ENCODE measurements at places on chromosomes 13 and 19.

DNA sequence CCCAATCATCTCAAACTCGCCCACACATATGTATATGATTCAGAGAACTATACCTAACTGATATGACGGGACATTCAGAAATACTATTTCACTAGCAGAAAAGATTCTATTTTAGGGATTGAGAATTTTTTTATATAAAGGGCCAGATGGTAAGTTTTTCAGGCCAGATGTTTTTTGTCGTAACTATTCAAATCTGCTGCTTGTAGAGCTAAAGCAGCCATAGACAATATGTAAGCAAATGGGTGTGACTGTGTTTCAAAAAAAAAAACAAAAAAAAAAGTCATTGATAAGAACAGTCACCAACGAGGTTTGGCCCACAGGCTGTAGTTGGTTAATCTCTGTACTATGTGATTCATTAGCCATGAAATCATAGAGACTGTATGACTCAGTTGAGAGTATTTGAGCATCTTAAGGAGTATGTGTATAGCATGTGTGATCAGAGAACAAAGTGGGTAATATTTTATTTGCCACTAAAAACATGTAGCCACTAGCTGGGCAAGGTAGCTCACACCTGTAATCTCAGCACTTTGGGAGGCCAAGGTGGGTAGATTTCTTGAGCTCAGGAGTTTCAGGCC is 2724.7 kb downstream of the PCDH9 start:
- no peak for DNase-seq

- DNase-seq = no peak
Measured at GRCh38 chr19:12641456-12641855, 25.1 kb downstream of the MAN2B1 start.

DNA sequence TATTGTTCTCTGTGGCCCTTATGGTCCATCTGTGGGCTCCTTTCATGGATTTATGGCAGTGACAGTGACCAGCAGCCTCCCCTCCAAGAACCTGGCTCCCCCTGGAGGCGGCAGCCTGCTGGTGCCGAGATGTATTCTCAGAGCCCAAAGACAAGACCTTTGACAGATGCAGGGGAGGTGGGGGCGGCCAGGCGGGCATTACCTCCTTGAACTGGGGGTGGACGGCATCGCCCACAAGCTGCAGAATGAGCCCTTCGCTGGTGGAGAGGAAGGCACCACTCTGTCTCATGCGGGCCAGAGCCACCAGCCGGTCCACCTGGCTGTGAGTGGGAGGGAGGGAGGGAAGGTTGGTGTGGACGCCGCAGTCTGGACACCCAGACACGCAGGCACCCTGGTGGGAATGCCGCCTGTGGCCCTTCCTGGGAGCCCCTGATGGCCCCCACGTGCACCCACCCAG is 6.6 kb downstream of the ISOC2 start:
- peak; percentile 9 for DNase-seq

DNA sequence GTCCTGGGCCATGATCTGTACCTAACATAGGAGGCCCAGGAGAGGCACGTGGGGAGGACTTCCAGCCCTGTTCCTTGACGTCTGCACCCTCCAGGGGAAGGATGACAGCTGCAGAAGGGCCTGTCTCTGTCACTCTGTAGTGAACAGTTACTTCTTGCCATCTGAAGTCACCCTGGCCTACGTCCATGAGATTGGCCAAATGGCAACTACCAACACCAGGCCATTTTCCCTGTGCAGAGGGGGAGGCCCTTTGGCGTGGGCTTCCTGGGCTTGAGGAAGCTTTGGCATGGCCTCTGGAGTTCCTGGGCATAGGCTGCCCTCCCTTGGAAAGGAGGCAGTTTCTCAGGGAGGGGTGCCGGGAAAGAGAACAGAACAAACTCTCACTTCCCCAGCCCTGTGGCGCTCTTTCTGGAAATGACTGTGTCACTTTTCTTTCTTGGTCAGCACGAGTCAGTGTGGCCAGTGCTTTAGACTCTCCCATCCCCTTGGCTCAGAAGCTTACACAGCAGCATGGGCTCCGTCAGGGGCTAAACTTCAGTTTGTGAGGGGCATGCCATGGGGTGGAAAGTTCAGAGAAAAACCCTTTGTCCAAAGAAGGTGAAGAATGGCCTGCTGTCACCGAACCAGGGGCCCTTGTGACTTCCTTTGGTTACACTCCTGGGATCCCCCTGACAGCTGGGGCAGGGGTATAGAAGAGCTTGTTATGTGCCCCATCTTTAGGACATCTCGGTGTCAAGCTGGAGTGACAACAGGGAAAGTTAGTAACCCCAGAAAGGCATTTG is 5.3 kb downstream of the CARM1 start:
- DNase-seq = no peak

GRCh38 chr19:8517551-8518442 is 3.8 kb upstream of the ZNF414 start:
- DNase-seq = peak; percentile 13

- DNase-seq = no peak
Measured at GRCh38 chr13:74751739-74752138, 617.5 kb upstream of the KLF12 start.

- no peak for DNase-seq
Measured at GRCh38 chr19:4294389-4294788, 7.8 kb downstream of the TMIGD2 start.

DNA sequence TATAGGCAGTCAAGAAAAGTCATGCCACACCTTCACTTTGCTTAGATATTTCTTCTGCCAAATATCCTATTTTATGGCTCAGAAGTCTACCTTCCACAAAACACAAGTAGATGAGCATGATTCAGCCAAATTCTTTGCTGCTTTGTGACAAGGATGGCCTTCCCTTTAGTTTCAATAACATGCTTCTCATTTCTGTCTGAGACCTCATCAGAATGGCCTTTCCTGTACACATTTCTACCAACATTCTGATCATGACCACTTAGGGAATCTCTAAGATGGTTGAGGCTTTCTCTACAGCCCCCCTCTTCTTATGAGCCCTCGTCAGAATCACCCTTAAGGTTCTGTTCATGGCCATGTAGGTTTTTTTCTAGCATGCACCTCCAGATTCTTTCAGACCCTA is 96.2 kb downstream of the COL4A2 start:
- no peak for DNase-seq

- DNase-seq = no peak
Measured at GRCh38 chr19:42272989-42273406, 3.9 kb downstream of the CIC start.

DNA sequence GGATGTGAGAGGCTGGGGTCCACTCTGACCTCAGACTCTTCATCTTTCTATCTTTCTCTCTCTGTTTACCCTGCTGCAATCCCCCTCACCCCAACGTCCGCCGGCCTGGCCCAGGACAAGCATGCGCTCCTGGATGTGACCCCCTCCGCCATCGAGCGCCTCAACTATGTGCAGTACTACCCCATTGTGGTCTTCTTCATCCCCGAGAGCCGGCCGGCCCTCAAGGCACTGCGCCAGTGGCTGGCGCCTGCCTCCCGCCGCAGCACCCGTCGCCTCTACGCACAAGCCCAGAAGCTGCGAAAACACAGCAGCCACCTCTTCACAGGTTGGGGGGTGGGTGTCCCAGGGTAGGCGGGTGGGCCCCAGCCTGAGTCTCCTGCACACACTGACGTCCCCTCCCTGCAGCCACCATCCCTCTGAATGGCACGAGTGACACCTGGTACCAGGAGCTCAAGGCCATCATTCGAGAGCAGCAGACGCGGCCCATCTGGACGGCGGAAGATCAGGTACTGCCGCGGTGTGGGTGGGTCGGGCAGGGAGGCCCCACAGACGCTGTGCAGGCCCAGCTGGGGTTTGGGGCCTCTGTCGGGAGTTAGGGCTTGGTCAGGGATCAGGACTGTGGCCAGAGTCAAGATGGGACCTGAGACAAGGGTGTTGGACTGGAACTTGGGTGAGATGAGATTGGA is 15.0 kb downstream of the APBA3 start:
- no peak for DNase-seq

GRCh38 chr19:5430237-5430636 is 25.0 kb upstream of the ZNRF4 start:
- no peak for DNase-seq

DNA sequence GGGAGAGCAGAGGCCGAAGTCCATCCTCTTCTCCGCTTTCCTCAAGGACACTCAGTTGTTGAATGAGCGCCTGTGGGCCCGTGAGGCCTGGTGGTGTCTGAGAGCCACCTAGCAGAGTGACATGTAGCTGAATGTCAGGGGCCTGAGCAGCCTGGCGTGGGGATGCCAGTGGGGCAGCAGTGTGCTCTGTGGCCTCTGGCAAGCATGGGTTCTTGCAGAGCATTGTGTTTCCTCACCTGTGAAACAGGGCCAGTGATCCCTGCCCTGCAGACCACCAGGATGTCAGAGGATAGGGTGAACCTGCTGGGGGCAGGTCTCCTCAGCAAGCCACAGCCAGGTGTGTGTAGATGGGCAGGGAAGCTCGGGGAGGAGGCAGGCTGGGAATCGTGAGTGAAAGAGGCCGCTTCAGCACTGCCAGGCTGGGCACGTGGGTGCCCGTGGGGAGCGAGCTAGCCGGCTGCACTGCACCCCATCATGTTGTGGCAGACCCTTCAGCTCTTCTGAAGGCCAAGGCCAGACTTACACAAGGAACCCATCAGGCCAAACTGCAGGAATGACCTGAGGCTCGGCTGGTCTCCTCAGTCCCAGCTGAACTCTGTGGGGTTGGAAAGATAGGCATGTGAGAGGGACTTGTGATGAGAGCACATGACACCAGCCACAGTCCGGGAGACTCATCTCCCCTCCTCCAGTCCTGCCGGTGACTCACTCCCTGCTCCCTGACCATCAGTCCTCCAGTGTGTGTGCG is 5.0 kb downstream of the PPP1R37 start:
- DNase-seq = no peak

DNA sequence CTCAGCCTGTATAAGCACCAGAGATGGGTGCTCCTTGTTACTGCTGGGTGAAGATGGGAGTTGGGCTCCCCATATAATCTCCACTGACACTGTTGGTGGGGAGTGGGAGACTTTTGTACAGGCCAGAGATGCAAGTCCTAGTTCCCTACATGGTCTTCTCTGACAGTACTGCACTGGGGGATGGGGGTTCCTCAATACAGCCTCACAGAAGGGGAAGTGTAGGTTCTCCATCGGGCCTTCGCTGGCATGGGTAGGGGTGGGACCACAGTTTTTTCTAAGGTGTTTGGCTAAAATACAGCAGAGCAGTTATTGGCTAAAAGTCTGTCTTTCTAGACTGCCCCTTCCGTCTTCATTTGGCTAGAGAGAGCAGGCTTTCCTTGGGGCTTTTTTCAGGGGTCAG is 167.2 kb upstream of the SERP2 start:
- DNase-seq = no peak

DNA sequence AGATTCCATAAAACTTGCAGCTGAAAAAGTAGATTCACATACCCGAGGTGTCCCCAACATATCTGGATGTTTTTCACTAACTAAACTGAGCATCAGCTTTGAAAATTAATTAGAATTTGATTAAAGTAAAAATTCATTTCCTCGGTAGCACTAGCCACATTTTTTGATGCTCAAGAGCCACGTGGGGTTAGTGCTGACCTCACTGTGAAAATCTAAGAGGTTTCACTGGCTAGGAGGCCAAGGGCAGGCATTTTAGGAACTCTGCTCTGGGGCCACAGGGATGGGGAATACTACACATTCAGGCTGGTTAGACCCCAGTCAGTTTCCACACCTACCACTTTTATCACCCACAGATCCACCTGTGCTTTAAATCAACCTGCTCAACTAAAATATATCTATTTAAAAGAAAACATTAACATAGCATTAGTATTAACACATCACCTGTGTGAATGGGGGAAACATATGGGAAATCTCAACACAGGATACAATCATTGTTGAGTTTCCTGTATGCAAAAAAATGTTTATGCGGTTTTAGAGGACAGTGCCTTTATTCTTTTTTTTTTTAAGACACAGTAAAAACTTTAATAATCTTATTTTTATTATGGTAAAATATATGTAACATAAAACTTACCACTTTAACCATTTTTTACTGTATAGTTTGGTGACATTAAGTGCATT is 45.5 kb downstream of the BRD4 start:
- no peak for DNase-seq

DNA sequence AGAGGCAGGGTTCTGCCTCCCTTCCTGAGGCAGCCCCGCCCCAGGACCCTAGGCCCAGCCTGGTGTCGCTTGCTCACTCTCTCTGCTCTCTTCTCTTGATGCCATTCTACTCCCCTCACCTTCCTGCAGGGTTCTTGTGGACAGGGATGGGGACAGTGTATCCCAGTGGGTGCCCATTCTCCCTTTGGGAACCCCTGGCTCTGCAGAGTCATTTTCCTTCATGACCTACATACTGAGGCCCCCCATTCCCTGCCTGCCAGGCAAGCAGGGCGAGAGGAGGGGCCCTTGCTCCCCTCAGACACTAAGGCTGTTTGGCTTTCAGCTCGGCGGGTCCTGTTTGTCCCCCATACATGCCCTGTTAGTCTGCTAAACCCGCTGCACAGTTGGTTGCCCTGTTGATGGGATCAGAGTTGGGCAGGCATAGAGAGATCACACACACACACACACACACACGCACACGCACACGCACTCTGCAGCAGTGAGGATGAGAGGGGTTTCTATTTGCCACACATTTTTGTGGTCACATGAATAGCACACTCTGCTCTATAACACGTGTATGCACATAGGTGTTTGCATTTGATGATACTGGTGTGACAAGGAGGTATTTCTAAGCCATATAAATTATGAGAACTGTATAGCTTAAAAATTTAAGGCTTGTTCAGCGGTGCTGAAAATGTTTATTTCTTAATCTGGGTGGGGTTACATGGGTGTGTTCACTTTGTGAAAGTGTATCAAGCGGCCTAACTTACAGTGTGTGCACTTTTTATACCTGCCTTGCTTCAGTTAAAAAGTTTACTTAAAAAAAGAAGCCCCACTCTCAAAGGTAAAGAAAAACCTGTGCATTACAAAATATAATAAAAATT is 20.3 kb downstream of the NFIX start:
- DNase-seq = no peak

GRCh38 chr13:112143753-112144615 is 77.0 kb downstream of the SOX1 start:
- no peak for DNase-seq

DNA sequence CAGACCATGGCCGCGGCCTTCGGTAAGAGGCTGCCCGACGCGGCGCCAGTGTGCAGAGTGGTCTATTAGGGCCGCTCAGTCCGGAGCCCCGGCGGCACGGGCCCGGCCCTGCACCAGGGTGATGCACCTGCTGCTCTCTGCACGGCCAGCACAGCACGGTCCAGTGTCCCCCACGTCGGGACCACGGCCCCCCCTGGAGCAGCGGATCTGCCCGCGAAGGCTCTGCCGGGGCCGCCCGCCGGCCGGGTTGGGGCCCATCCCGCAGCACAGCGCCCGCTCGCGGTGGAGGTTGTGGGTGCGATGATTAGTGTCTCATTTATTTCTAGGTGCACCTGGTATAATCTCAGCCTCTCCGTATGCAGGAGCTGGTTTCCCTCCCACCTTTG is 7.9 kb downstream of the PTBP1 start:
- no peak for DNase-seq
